Effector memory CD4-positive, alpha-beta T cell (primary cell): ENCODE measurements at places on chromosomes 16 and 17.
A peak's percentile ranks its signal among the peaks of the same experiment; 100 is the strongest.

- no peak for DNase-seq
These were observed 54.9 kb upstream of the TOB1 start for GRCh38 chr17:50920891-50921586.

- peak; percentile 54 for DNase-seq
These were observed at the start of gene CORO6 for GRCh38 chr17:29622337-29623282. TSS of gene CORO6 (minus strand) at chr17:29622912. CDS start at chr17:29621421, 1,491 bp downstream.

DNA sequence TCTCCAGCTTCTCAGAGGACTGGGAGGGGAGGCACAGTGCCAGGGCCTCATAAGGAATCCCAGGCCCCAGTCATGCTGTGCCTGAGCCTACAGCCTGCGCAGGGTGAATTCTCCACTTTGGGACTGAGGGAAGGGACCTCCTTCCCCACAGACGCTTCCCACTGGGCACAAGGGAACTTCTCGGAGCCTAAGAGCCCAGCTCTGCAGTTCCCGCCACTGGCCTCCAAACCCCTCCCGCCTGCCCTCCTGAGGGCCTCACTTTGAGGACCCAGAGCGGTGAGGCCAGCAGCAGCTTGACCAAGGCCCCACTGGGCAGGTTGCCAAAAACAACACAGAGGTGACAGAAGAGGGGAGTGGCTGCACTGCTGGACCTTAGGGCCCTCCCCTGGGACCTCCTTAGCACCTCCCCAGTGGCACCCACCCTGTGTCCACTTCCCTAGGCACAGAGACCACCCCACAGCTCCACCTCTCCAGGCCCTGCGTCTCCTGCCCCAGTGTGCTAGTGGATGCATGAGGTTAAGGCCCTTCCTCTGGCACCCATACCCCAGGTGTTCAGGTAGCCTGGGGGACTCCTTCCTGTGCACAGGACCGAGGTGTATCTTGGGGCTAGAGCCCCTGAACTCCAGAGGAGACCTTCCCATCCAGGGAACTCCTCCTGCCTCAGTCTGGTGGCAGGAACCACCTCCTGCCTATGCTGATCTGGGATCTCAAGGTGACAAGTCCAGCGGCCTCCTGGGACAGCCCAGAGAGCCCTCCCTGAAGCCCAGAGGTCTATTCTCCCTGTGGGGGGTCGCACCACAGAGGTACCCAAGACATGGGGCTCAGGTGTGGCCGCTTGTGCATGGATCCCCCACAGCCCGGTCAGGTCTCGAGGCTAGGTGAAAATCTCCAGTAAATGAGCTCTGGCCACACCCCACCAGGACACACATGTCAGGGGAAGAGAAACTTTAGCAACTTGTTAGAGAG lies 3.4 kb downstream of the CASKIN2 start:
- no peak for DNase-seq

DNA sequence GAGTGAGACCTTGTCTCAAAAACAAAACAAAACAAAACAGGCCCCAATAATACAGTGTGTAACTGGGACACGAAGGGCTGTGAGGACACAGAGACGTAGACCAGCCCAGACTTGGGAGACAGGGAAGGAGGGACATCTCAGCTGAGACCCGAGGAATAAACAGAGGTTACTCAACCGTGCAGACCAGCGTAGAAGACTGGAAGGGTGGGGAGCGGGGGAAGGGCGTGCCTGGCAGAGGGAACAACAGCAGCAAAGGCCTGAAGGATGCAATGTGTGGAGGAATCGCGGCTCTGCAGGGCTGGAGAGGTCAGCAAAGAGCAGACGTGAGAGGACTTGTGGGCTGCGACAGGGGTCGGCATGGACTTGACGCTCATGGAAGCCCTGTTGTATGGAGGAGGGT lies 11.6 kb upstream of the CES4A start:
- DNase-seq = no peak

DNA sequence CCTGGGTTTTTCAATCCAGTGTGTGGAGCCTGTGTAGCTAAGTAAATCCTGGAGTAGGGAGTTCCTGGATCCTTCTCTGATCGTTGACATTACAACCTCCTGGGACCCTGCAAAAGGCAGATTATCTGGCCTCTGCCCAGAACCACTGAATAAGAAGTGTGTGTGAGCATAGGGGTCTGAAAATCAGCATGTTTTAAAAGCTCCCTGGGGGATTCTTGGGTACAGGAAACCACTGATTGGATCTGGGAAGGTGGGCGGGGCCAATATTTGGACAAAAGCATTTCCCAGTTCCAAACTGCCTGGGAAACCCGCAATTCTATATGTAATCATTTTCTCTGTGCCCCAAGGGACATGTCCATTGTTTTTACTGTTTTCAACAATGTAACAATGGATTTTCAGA lies 27.2 kb upstream of the BEAN1 start:
- DNase-seq = no peak

DNA sequence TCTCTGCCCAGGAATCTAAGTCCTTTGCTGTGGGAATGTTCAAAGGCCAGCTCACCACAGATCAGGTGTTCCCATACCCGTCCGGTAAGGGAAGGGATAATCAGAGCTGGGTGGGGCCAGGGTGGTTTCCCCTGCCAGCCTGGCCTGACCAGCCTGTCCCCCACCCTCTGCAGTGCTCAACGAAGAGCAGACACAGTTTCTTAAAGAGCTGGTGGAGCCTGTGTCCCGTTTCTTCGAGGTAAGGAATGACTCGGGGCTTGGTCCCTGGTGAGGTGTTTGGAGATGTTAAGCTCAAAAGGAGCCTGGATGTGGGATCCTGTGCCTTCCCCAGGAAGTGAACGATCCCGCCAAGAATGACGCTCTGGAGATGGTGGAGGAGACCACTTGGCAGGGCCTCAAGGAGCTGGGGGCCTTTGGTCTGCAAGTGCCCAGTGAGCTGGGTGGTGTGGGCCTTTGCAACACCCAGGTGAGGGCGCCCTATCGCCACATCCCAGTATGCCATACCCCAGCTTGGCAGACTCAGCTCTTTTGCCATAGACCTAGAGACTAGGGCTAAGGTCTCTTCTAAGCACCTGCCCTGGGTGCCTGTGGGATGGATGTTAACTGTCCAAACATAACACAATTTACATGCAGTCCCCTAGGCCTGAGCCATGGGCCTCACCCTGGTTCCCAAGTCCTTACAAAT lies 997 bp downstream of the ACADVL start:
- peak; percentile 21 for DNase-seq

GRCh38 chr16:20939611-20940010 lies 39.0 kb downstream of the LYRM1 start:
- DNase-seq = no peak

- DNase-seq = no peak
These were observed 300.6 kb downstream of the SOX9 start for GRCh38 chr17:72421128-72422092.

GRCh38 chr16:54331241-54332002 lies 44.8 kb upstream of the IRX3 start:
- DNase-seq = no peak

- no peak for DNase-seq
These were observed 5.9 kb downstream of the ZNF205 start for GRCh38 chr16:3118204-3118790.

DNA sequence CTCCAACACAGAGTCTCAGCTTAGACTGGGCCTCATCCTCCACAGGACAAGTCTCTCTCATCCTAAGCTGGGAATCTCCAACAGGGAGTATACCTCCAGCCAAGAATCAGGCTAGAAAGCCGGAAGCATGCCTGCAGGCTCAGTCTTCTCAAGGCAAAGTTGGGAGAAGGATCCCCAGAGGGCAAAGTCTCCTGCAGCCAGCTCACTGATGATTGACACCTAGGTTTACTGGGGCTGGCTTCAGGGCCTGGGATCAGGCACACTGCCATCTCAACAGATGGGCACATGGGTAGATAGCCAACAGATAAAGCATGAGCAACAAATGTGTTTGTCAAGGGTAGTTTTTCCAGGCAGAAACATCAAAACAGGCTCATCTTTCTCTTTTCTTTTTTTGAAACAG lies 56.1 kb upstream of the TOX3 start:
- DNase-seq = no peak

- DNase-seq = no peak
These were observed 35.3 kb downstream of the NTN1 start for GRCh38 chr17:9056566-9056965.

DNA sequence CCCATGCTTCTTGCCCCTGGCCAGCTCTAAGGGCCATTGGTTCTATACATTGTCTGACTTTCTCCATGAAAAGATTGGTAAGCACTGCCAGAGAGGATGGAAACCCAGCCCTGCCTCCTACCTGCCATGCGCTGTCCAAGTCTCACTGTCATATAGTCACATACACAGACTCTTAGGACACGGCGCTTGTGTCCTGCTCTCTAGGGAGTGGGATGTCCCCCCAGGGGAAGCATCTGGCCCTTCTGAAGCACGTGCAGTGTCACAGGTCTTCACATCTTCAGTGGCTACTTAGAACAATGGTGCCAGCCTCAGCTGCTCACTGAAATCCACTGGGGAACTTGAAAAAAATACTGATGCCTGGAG lies 38.7 kb downstream of the MYO18A start:
- DNase-seq = no peak

DNA sequence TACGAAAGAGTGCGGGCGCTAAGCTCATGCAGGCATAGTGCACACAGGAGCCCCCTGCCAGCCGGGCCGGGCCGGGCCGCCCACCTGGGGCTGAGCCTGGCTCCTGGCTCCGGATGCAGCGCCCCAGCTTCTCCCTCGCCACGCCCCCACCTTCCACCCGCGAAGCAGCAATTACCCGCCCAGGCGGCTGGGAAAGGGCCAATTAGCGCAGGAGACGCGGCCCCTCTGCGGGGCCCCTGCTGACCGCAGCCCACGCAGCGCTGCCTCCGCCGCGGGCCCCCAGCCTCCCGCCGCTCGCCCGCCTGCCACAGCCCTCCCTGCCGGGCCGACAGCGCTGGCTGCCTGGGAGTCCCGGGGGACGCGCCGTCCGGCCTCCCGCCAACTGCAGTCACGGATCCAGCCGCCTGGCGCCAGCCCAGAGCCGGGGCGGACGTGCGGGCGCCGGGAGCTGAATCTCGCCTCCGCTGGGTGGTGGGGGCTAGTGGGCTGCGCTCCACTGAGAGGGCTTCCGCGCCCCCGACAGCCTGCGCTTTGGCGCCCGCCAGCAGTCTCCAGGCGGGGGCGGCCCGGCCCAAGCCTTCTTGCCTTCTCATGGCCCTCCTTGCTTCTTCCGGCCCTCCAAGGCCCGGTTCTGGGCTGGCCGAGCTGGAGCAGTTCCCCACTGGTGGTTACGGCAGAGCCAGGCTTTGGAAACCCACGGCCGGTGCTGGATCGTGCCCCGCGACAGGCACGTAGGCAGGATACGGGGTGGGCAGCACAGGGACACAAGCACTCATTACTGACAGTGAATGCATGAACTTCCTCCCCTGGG lies 14.9 kb upstream of the CBFB start:
- DNase-seq = peak; percentile 72

DNA sequence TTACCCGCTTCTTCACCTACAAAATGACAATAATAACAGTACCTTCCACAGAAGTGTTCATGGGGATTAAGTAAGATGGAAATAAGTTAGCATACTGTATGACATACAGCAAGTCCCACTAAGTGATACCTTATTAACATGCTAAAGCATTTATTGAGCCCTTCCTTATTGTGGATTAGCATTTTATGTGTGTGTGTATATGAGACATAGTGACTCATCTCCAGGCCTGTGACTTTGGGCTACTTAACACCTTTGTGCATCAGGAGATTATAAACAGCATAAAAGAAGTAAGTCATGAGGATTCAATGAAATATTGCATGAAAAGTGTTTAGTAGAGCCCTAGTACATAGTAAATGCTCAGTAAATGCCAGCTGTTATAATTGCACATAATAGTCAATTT lies 52.9 kb downstream of the CA10 start:
- no peak for DNase-seq

- DNase-seq = no peak
These were observed 23.3 kb upstream of the FOXJ1 start for GRCh38 chr17:76164331-76164730.

- no peak for DNase-seq
These were observed 507 bp downstream of the DYNLRB2 start for GRCh38 chr16:80541306-80541694.

DNA sequence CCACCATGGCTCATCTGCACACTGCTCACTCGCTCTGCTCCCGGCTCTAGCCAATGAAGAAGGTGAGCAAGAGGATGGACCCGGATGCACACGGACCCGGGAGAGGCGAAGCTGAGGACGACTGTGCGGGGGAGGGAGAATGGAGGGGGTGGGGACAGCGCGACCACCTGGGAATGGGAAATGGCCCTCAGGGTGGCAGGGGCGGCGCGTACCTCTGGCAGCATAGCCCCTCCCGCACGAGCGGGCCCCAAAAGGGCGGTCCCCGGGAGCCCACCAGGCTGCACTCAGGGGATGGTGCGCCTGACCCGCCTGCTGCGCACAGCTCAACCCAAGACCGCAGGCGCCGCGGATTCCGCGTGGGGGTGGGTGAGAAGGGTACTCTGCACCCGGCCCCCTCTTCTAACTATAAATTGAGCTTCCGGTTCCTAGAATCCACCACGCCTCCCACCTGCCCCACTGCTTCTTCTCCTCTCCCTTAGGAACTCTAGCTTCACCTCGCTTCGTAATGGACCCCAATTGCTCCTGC lies 6.1 kb downstream of the MT1H start:
- no peak for DNase-seq
